ENCODE measurements at places on chromosomes 5 and 9.

GRCh38 chr5:73818357-73818756, 192.4 kb downstream of the ARHGEF28 start:
- no peak for DNase-seq

GRCh38 chr9:86359151-86359879, 5.1 kb upstream of the TUT7 start:
- DNase-seq, result no peak

GRCh38 chr9:110750272-110750671, 81.7 kb downstream of the MUSK start:
- no peak for DNase-seq

- DNase-seq, result no peak
These were observed 75.5 kb downstream of the UNC13B start for GRCh38 chr9:35237311-35237710.
